H4 (cell line): ENCODE measurements at places on chromosomes 4 and X. TPM values are rescaled to one million over a fixed set of nuclear protein-coding genes. Genes with fewer than 3 reads are reported as not detected.

The STOX2 gene
- 2.4 and 5.8 TPM in 2 replicates for total RNA-seq

The RNF175 gene
- total RNA-seq = not detected in 2 replicates

The PDGFRA gene
- total RNA-seq = 7.6 and 13.9 TPM in 2 replicates

The PASD1 gene
- 0.12 TPM in 1 of 2 replicates, not detected in the other for total RNA-seq

The IBSP gene
- total RNA-seq = not detected in 2 replicates

The USP17L12 gene
- not detected in 2 replicates for total RNA-seq

The CTAG2 gene
- not detected in 2 replicates for total RNA-seq

The UTP3 gene
- 19.7 and 23.6 TPM in 2 replicates for total RNA-seq

The ZCCHC18 gene
- total RNA-seq = 1.5 and 2.1 TPM in 2 replicates

The PABPC1L2A gene
- total RNA-seq = not detected in 2 replicates

The YIPF7 gene
- total RNA-seq = 0.92 TPM in 1 of 2 replicates, not detected in the other

The KIT gene
- total RNA-seq = 1.2 and 1.6 TPM in 2 replicates

The ASB12 gene
- total RNA-seq = not detected in 2 replicates

The RRH gene
- total RNA-seq = not detected in 2 replicates

The MGST2 gene
- total RNA-seq = 1.6 TPM in 1 of 2 replicates, not detected in the other

The WDR17 gene
- 1.7 and 3.4 TPM in 2 replicates for total RNA-seq

The ACSL1 gene
- total RNA-seq = 56.3 and 62.8 TPM in 2 replicates

GRCh38 chr4:76208005-76208765 lies 5.4 kb downstream of the SCARB2 start:
- DNase-seq = peak; percentile 83

- DNase-seq = no peak
Observed at GRCh38 chr4:8350841-8351461, 81.4 kb downstream of the HTRA3 start.

- no peak for DNase-seq
Observed at GRCh38 chr4:147693218-147693617, 9.3 kb upstream of the PRMT9 start.

GRCh38 chr4:96936886-96937285 lies 1097.0 kb downstream of the PDHA2 start:
- no peak for DNase-seq

GRCh38 chrX:84363051-84363450 lies 139.2 kb downstream of the HDX start:
- DNase-seq = no peak

DNA sequence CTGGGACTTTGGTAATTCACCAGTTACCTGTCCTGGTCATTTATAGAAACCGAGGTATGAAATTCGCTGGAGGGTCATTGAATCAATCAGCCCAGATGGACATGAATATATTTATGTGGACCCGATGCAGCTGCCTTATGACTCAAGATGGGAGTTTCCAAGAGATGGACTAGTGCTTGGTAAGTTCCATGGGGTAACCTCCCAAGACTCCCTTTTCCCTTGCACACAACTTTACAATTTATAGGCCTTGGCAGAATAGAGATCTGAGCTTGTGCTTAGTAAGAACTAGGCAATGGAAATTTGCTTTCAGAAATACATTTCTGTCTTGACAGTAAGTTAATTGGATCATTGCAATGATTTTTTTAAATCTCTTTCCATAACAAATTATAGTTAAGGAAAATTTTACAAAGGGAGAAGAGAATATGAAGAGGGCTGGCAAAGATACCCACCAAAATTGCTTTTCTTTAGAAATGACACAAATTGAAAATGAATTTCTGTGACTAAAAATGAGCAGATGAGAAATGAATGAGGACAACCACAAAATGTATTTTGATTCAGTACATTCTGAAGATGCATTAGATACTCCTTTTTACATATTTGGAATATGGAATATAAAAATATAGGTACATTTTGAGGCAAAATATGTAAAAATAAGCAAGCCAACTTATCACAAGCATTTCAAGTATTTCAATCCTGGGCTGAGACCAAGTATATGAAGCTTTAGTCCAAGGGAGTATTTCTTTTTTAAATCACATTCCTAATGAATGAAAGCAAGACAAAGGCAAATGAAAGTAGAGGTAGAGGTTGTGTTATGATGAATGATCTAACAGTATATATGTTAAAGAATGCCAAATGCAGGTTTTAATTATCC lies 45.9 kb downstream of the PDGFRA start:
- DNase-seq = no peak

- no peak for DNase-seq
Observed at GRCh38 chr4:81378386-81378785, 93.3 kb downstream of the RASGEF1B start.

- no peak for DNase-seq
Observed at GRCh38 chr4:78651250-78651860, 99.8 kb downstream of the ANXA3 start.

- DNase-seq = peak; percentile 31
Observed at GRCh38 chrX:154799556-154800348, 5.5 kb downstream of the MPP1 start.

DNA sequence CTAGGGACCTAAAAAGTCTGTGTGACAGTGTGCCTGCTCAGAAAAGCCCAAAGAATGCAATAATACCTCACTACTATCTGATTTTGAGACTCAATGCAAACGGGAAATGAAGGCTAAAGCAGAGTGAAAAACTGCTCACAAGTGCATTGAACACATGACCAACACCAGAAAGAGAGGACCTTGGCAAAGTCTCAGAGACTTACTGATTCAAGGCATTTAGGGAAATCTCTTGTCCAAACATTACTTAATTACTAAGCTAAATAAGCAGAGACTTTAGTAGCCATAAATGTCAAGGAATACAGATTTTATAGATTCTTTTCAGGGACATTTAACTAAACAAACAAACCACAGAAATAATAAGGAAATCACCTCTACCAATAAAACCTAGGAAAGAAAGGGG lies 916.0 kb downstream of the FSTL5 start:
- peak; percentile 57 for DNase-seq

DNA sequence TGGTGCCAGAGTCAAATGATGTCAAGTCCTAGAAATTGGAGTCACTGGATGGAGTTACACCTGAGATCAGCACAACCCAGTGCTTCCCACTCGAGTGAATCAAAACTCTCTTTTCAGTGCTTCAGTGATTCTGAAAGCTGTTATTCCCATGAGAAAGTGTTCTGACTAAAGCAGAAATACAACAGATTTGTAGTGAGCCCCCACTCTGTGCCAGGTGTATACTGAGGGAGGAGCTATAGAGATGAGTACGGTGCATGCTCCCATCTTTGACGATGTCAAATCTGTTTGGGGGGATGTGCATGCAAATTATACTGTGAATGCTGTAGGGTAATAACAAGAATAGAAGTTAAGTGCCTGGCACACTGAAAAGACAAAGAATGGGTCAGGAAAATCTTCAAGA lies 330.2 kb downstream of the HS3ST1 start:
- DNase-seq = no peak

- DNase-seq = no peak
Observed at GRCh38 chr4:106694232-106694631, 325.7 kb upstream of the GIMD1 start.

DNA sequence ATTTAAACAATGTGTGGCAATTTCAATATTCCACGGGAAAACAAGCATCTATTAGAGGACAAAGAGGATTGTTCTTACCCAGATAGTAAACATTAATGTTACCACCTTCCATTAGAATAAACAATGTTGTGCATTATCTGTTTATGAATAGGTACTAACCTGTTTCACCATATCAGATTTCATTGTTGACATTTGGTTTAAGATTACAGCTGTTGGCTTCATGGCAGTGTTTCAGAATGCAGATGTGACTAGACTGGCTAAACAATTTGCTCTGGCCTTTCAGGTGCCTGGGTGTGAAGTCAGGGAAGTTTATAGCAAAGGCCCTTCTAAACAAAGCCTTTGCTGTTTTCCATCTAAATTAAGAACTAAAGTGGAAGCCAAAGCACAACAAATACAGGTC lies 464.7 kb upstream of the FAM47C start:
- no peak for DNase-seq

DNA sequence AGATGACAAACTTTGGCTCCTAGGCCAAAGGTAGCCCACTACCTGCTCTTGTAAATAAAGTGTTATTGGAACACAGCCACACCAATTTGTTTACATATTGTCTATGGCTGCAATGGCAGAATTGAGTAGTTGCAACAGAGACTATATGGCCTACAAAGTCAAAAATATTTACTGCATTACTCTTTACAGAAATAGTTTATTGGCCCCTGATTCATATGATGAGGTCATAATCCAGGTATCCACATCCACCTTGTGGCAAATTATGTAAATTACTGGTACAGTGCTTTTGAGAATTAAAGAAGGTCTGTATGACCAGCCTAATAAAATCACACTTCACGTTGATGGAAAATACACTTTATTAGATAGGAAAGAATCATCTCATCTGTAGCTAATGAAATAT lies 337.0 kb upstream of the DDX53 start:
- DNase-seq = no peak

- DNase-seq = peak; percentile 30
Observed at GRCh38 chr4:26248647-26249046, 72.2 kb upstream of the RBPJ start.

DNA sequence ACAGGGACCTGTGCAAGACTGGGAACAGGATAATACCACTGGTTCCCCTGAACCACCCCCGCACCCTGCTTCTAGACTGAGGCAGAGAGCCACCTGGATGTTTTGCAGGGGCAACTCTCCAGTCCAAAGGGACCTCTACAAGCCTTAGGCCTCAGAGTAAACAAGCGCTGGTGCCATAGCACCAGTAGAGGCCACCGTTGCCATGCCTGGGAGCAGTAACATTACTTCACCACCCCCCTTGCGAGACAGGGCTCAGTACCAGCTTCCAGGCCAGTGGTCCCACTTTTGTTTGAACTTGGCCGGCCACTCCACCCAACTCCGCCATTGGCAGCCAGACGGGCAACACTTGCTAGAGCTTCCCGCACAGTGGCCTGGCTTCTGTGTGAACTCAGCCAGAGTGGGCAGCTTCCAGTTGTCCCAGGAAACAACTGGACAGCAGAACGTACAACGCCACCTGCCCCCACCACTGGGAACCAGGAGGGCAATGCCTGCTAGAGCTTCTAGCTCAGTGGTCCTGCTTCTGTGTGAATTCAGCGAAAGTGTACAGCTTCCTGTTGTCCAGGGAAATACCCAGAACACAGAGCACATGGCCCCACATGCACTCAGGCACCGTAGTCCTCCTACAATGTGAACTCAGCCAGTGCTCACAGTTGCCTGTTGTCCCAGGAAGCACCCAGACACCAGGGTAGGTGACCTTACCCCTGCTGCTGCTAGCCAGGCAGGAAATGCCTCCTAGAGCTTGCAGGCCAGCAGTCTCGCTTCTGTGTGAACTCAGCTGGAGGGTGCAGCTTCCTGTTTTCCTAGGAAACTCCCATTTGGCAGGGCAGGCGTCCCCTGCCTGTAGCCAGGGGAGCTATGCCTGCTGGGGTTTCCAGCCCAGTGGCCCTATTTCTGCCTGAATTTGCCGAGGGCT lies 39.9 kb upstream of the PCDH19 start:
- DNase-seq = peak; percentile 21

DNA sequence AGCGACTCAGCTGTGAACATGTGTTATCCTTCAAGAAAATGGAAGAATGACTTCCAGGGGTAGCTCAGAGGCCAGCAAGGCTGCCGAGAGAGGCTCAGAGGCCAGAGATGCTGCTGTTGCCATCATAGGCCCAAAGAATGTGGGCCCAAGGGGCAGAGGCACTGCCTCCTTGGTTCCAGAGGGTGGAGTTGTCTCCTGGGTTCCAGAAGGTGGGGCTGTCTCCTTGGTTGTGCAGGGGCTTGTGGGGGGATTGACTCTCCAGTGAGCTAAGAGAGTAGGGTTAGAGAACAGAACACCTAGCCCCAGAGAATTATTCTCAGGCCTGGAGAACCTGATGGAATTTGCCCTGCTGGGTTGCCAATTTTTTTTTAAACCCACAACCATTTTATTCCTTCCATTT lies 62.6 kb downstream of the DGKK start:
- no peak for DNase-seq

- no peak for DNase-seq
Observed at GRCh38 chr4:38715050-38715449, 51.1 kb downstream of the KLF3 start.

DNA sequence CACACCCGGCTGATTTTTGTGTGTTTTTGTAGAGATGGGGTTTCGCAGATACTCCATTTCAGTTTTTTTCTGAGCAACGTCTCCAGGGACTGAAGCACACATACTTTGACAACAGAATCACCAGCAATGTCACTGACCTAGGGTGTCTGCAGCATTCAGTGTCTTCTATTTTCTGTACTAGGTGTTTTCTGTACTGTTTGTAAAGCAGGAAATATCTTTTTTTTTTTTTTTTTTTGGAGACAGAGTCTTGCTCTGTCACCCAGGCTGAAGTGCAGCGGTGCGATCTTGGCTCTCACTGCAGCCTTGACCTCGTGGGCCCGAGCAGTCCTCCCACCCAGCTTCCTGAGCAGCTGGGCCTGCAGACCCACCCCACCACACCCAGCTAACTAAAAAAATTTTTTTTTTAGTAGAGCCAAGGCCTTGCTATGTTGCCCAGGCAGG lies 8.9 kb downstream of the ADD1 start:
- DNase-seq = no peak

GRCh38 chr4:83535520-83536361 lies at the start of gene GPAT3:
Gene GPAT3, plus strand, starts transcription at chr4:83536108. Its CDS starts 515 bp downstream, at chr4:83536623.
- DNase-seq = peak; percentile 83

GRCh38 chr4:69133993-69134392 lies 37.7 kb downstream of the UGT2B7 start:
- DNase-seq = no peak

DNA sequence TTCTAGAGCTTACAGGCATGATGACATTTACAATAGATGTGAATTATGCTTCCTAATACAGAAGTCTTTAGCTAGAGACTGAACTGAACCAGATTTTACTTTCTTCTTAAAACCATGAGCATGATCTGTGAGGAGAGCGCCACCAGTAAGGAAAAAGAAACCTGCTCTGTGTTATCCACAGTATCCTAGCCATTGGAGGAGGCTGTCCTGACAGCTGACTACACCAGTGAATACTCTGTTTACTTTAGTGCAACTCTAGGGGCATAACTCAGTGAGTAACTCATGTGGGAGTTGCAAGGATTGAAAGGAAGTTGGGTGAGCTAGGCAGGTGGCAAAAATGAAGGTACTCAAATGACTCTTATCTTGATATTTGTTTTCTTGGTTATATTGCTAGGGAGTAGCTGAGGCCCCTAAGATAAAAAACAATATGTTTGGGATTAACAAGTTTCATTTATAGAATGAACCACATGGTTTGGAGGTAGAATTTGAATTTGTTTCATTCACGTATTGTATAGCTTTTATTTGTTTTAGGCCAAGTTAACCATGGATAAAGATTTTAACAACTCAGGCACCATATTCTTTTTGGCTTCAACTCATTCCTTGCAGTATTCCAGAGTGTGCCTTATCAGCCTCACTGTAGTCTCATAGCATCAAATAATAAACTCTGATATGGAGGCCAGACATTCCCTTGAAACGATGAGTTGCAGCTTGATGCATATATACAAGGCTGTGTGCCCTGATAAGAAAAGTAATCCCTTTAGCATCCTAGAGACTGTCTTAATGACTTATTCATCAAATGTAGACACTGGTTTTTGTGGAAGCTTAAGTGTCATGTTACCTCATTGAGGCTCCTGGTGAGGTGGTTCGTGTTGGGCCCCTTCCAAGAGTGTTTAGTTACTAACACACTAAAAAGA lies 2.5 kb downstream of the BMP3 start:
- DNase-seq = peak; percentile 7

DNA sequence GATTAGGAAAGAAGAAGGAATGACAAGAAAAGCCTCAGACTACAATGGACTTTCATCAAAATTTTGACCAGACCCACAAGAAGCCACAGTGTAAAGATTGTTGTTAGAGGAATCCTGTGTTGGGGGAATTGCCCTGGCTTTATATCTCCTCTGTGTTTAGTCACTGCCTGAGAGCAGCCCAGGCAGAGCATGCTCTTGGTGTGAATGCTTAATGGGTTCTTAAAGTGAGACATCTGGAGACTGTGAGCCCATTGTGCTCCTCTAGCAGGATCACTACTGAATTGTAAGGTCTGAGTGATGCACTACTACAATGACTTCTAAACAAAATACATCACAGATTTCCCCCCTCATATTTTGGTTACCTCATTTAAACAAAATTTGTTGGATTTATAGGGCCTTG lies 1860.5 kb upstream of the ADGRL3 start:
- peak; percentile 2 for DNase-seq
